CD4-positive, alpha-beta T cell treated with Interferon gamma for 1 hour (primary cell): ENCODE measurements at places on chromosomes 6 and 20.

GRCh38 chr6:150692604-150693003 is 92.9 kb downstream of the PLEKHG1 start:
- DNase-seq, result no peak

GRCh38 chr6:31405996-31406395 is 2.6 kb downstream of the MICA start:
- DNase-seq, result no peak

DNA sequence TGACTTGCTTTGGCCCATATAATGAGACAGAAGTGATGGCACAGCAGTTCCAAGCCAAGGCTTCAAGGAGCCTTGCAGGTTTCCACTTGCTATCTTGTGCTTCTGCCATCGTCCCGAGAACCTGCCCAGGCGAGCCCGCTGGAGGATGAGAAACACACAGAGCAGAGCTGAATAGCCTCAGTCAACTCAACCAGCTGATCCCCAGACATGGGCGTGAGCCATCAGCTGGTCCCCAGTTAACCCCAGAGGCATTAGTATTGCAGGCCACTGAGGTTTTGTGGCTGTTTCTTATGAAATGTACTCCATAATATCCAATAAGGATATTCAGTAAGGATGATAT is 81.7 kb upstream of the SHLD1 start:
- DNase-seq, result no peak

GRCh38 chr6:136012943-136013342 is 161.4 kb downstream of the PDE7B start:
- DNase-seq, result no peak

- no peak for DNase-seq
These were observed 72.6 kb downstream of the ARID1B start for GRCh38 chr6:156849806-156850205.

DNA sequence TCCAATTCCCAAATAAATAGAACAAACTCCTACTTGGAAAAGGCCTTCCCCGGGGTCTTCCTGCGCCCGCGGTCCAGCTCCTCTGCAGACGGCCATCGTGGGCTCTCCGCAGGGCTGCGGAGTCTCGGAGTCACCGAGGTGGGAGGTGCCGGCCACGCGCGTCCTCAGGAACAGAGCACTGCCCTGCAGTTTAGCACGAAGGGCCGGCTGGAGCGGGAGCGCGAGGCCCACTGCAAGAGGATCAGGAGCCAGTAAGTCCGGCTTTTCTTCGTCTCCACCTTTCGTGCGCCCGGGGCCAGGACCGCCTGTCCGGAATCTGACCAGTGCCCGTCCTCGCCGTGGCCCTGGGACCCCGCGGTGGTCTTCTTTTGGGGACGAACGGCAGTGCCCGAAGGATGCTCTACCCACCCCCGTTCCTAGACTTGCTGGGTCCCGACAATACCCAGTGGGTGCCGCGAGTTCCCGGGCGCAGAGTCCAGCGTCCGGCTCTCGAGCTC is 1.4 kb downstream of the BHLHE23 start:
- DNase-seq, result no peak

DNA sequence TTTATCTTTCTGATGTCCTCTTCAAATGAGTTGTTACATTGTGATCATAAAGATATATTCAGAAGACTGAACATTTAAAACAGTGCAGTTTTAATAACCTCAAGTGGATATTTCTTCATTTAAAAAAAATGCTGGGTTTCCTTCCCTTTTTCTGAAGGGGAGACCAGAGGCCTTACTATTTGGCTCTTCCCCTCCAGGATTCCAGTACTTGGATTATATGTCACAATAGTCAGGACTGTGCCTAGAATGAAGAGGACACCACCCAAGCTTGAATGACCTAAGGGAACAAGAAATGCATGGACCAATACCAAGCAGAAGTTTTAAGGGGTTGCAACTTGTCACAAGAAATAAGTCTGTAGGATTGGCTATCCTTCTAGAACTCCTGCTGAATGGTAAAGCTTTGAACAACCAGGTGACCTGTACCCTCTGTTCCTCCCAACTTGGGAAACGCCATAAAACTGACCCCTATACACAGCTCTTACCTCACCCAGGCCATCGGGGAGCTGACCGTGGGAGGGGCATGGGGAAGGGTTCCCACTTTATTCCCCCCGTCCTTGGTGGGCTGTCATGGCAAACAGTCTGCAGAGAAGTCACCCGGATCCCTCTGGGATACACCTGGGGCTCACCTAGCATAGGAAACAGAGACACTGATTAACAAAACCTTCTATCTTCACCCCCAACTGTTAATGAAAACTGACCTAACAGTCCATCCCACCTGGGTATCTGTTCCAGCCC is 2.0 kb downstream of the FRS3 start:
- DNase-seq, result no peak

DNA sequence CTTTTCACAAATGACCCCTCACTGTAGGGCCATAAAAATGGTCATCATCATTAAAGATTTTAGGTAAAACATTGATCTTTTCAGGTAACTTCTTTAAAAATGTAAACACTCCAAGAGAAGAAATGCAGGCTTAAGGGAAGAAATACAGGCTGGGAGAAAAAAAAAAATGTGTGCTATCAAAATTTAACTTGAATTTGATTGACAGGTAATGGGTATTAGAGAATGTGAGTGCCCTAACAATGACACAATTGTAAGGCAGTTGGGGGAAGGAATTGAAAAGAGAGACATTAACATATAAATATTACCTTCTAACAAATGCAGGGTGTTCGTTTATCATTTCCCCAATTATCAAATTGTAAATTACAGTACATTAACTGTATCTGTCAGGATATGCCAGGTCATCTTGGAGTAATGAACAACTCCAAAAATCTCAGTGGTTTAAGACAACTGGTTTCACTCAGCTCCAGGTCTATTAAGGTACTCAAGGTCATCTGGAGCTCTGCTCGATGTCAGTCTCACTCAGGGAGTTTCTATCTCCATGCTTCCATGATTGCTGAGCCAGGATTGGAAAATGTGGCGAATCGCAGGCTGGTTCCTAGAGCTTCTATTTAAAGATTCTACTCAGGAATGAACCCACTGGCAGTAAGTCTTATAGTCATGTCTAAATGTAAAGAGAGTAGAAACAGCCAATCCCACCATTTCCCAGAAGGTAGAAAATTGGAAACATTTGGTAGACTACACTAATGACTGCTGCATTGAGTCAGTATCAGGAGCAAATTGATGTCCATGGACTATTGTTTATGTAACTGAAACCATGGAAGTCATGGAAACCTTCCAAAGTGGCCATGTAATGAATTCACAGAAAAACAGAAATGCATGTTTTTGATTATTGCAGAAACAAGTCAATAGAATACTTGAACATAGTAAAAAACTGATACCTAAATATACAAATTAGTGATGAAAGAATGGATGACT is 55.6 kb downstream of the FRK start:
- no peak for DNase-seq

GRCh38 chr20:44159711-44160110 is 27.3 kb downstream of the JPH2 start:
- DNase-seq, result no peak

DNA sequence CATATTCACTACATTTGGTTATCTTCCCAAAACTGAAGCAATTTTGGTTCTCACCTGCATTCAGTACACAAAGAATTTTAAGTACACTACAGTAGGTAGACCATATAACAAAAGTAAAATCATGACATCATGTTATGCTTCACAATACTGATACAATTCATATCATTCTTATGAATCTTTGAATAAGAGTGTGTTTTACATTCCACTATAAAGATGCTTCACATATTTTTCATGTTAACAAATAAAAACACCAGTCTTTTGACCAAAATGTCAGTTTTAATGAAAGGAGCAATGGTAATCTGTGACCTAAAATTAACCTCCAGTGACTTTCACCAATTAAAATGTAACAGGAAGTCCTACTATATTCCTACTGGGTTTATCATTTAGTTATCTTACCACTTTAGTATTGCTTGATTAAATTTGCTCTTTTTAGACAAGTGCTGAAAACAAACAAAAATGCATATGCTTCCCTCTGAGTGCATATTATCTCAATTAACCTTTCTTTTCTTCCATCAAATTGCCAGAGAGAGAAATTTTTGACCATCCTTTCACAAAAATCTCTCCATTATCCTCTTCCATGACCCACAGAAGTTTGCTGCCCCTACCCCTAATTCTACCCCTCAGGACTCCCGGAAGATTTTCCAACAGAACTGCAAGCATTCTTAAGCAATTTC is 49.3 kb downstream of the PHIP start:
- no peak for DNase-seq

- DNase-seq, result no peak
These were observed 474.9 kb upstream of the JARID2 start for GRCh38 chr6:14771016-14771415.

DNA sequence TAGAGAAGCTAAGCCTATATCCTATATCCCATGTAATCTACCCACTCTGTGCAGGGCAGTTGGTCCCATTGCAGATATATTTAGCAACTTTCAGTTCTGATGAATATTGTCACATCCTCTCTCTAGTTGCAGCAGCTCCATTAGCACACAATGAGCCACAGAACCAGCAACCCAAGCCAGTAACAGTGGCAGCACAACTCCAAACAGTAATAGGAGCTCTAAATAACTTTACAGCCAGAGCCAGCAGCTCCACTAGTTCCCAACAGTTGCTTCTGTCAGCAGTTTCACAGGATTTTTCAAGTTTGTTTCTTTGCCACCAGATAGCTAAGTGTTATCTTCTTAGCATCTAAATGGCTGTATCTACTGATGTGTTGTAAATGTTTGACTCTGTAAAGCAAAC is 490.8 kb downstream of the HTR1B start:
- DNase-seq, result no peak

GRCh38 chr6:150937132-150937906 is 71.8 kb downstream of the MTHFD1L start:
- no peak for DNase-seq

DNA sequence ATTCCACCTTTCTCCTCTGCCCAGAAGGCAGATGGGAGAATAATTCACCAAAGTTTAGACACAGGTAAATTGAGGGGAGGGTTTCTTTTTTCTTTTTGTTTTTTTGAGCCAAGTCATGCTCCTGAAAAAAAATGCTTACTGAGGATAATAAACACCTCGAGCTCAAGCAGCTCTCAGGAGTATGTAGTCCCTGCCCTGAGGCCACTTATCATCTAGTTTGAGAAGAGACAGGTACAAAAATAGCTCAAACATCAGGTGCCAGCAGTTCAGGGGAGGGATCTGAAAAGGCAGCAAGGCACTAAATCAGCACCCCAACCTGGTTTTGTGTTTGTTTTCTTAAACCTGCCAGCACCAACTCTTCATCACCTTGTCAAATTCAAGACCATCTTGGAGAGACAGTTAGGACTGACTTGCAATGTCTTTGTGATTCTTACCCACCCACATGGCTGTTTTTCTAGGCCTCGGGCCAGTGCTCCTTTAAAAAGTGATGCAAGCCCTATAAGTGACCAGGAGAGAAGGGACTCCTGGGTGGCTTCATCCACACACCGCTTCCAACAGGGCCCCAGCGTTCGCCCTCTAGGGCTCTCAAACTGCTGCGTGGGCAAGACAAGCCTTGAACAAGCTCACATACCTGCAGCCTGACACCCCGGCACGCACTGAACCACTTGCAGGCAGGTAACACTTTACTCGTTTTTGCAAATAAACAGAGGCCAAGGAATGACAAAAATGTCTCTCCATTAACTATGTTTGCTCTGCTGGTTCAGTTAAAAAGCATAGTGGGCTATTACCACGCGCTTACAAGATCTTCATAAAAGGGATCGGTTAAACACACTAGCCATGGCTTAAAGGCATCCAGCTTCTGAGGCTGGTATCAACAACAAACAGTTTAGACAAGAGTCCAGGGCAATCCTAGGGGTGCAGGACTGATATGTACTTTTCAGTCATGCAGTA is 13.9 kb downstream of the JAG1 start:
- no peak for DNase-seq

DNA sequence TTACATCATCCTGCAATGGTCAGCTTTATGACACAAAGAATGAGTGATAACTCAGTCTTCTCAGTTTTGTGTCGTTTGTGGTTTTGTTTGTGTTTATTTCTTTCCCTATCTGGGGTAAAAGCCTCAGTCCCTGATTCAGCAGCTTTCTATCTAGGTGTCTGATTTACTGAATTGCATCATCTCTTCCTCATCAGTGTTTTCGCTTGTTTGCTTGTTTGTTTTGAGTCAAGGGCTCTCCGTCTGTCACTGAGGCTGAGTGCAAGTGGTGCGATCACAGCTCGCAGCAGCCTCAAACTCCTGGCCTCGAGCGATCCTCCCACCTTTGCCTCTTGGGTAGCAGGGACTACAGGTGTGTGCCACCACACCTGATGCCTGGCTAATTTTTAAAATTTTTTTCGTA is 548.9 kb downstream of the PRKN start:
- DNase-seq, result no peak

- DNase-seq, result no peak
These were observed 40.4 kb downstream of the TRAM2 start for GRCh38 chr6:52536424-52536916.

- no peak for DNase-seq
These were observed 271.6 kb upstream of the PRND start for GRCh38 chr20:4449957-4450715.

DNA sequence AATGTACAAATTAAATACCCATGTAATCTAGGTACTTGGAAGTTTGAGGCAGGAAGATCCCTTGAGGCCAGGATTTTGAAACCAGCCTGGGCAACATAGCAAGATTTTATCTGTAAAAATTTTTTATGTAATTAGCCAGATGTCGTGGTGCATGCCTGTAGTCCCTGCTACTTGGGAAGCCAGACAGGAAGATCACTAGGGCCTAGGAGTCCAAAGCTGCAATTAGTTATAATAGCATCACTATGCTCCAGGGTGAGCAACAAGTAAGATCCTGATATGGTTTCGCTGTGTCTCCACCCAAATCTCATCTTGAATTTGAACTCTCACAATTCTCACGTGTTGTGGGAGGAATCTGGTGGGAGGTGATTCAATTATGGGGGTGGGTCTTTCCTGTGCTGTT is 535.8 kb downstream of the TENT5A start:
- DNase-seq, result no peak

- no peak for DNase-seq
These were observed 8.9 kb upstream of the UBE2V1 start for GRCh38 chr20:50121858-50122271.

DNA sequence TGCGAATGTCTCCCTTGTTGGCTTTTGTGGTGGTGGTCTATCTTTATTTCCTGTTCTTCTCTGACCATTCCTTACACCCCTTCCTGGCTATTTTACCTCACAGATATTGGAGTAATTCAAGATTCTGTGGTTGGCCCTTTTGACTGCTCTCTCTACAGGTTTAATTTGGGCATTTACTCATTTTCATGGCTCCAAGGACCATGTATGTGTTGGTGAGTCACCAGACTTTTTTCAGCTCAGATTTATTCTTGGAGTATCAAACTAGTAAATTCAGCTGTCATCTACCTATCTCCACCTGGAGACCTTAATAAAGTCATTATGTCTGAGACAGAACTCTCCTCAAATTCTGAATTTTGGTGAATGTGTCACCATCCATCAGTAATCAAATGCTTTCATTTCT is 15.5 kb downstream of the RNF146 start:
- no peak for DNase-seq

GRCh38 chr6:122930252-122931180 is 65.5 kb upstream of the CLVS2 start:
- no peak for DNase-seq

- DNase-seq, result no peak
These were observed 23.6 kb upstream of the FBXL4 start for GRCh38 chr6:98971303-98971702.

GRCh38 chr20:23629017-23629541 is 8.7 kb downstream of the CST3 start:
- no peak for DNase-seq
